ENCODE measurements at places on chromosomes 12 and 14. TPM values are rescaled to one million over a fixed set of nuclear protein-coding genes. Genes with fewer than 3 reads are reported as not detected.
A peak's percentile ranks its signal among the peaks of the same experiment; 100 is the strongest.

Gene ABCC9
- total RNA-seq: 0.63 TPM

Gene CSRP2
- 147 TPM for total RNA-seq

Gene LGR5
- total RNA-seq: not detected

GRCh38 chr14:80587096-80587724 lies 354.3 kb downstream of the CEP128 start:
- peak; percentile 36 for DNase-seq
- peaks cover 18% of the 10 kb centered on the region for H3K4me1 ChIP-seq
- H3K36me3 ChIP-seq: 0 out of 2 replicates have a peak, but pooled peaks cover 2% of the 10 kb centered on the region
- H3K27me3 ChIP-seq: no peaks in the 10 kb centered on the region

DNA sequence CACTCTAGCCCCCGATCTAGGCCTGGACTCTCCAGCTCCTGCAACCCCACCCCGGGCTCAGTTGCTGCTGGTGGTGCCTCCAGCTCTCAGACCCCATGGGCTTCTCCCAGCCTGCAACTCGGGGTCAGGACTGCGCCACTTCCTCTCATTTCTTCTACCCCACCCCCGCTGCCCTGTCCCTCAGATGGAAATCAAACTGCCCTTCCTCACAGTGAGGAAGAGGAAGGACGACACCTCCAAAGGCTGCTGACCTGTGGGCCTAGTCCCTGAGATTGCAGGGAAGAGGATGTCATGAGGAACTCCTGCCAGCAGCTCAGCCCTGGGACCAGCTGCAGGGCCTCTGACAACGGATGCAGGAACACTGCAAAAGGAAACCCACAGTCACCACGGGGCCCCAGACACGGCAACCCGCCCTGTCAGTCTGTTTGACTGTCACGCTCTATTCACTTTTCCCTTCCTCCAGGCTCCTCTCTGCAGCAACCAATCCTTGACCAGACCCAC lies 29.3 kb upstream of the PNMA1 start:
- H3K27me3 ChIP-seq: no peaks in the 10 kb centered on the region
- no peak overlapping the region for H3K4me3 ChIP-seq
- no peak for DNase-seq
- H3K27ac ChIP-seq: no peak overlapping the region

DNA sequence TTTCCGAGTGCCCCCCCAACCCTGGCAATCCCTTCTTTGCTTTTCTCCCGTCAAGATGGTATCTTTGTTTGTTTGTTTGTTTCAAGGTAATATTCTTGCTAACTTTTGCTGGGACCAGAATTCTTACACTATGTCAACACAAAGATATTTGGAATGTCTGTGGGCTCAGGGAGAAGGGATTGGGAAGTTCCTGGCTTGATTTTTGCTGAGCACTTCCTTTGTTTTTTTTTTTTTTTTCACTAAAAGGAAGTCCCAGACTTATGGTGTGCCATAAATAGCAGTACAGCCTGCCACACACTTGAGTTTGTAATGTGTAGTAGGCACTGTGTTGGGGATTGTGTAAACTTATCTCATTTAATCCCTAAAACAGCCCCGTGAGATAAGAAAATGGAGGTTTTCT lies 11.2 kb upstream of the RNU6-7 start:
- no peak overlapping the region for H3K4me3 ChIP-seq
- H3K27ac ChIP-seq: no peak overlapping the region
- H3K36me3 ChIP-seq: no peaks in the 10 kb centered on the region
- peak; percentile 38 for DNase-seq

GRCh38 chr14:101972126-101972866 lies 7.9 kb downstream of the DYNC1H1 start:
- no peak overlapping the region for H3K4me3 ChIP-seq
- H3K4me1 ChIP-seq: peaks cover 24% of the 10 kb centered on the region
- peak; percentile 95 for DNase-seq

DNA sequence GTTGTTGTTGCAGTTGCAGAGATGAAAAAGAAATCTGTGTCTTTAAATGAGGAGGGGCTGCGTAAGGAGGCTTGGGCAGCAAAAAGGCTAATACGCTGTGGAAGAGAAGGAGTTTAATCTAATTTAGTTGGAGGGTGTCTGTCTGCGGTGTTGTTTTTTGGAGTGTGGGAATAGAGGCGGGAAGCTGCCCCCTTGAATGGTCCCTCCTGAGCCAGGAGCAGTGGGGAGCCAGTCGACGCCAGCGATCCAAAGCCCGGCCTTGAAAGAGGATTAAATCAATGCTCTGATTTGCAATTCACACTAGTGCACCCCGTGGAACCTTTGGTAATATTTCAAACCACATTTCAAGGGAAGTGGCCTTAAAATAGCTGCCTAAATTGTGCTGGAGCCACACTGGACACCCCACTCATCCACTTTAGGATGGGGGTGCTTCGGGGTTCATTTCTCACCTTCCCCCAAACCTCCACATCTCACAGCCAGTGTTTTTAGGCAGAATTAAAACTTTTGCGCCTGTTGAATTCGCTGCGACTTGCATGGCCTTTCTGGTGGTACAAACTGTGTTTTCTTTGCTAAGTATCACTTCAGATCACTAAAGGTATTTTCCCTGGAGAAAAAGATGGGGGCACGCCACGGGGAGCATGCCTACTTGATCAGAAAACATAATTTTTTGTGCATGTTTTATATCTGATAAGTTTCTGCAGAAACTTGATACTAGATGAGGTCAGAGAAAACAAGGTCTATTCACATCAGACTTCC lies 4.1 kb upstream of the FZD10 start:
- H3K27me3 ChIP-seq: no peaks in the 10 kb centered on the region
- no peak for DNase-seq
- no peak overlapping the region for H3K4me3 ChIP-seq
- H3K36me3 ChIP-seq: no peaks in the 10 kb centered on the region

Gene TMTC3
- total RNA-seq: 45.6 TPM

Gene PUS7L
- total RNA-seq: 16.0 TPM

GRCh38 chr12:60752589-60752988 lies 1156.8 kb downstream of the SLC16A7 start:
- no peak overlapping the region for H3K27ac ChIP-seq
- H3K27me3 ChIP-seq: no peaks in the 10 kb centered on the region
- no peak overlapping the region for H3K4me3 ChIP-seq

GRCh38 chr12:111197376-111197944 lies 171.4 kb downstream of the PHETA1 start:
- H3K27me3 ChIP-seq: peaks cover 40% of the 10 kb centered on the region
- DNase-seq: no peak
- no peak overlapping the region for H3K4me3 ChIP-seq
- no peaks in the 10 kb centered on the region for H3K36me3 ChIP-seq
- no peaks in the 10 kb centered on the region for H3K4me1 ChIP-seq

Data from SJSA1 (cell line).